ENCODE measurements at places on chromosomes 1 and 21.

GRCh38 chr21:35232545-35233176 is 183.6 kb upstream of the RUNX1 start:
- DNase-seq, result no peak

- DNase-seq, result no peak
These were observed 7.4 kb downstream of the S100A9 start for GRCh38 chr1:153364766-153365666.

GRCh38 chr1:58361134-58361533 is 185.4 kb downstream of the OMA1 start:
- no peak for DNase-seq

DNA sequence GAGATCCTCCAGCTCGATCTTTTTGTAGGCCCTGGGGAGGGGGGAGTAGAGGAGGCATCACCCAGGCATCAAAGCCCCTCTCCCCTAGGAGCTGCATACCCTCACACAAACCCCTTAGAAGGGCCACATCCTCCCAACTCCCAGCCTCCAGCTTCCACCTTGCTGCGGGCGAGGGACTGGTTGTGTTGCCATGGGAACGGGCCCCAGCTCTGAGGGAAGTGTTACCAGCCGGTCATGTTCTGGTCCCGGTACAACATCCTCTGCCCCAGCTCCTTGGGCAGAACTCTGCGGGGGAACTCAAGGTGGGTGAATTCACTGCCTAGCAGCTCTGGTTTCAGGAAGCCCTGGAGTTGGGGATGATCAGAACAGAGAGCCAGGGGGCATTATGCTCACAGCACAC is 4.1 kb downstream of the PPM1J start:
- DNase-seq, result no peak

GRCh38 chr1:24966724-24967346 is 36.8 kb upstream of the RUNX3 start:
- peak; percentile 92 for DNase-seq

- DNase-seq, result no peak
These were observed 697.6 kb upstream of the CXADR start for GRCh38 chr21:16815243-16815642.

DNA sequence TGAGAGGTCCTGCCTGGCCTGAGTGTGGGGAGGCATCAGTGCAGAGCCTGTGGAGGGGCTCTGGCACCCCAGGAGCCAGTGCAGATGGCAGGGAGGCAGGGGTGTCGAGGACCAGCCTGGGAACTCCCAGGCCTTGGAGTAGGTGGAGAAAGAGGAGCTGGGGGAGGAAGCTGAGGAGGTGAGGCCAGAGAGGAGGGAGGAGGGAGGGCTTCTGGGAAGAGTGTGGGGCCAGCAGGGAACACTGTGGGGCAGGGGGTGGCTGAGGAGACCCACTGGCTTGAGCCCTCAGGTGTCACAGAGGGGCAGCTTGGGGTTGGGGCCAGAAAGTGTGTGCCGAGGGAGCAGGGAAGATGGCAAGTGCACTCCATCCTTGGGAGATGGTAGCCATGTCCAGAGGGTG is 3.8 kb downstream of the COQ8A start:
- DNase-seq, result no peak

- DNase-seq, result peak; percentile 75
These were observed 93.5 kb upstream of the ACTL8 start for GRCh38 chr1:17661546-17662157.

DNA sequence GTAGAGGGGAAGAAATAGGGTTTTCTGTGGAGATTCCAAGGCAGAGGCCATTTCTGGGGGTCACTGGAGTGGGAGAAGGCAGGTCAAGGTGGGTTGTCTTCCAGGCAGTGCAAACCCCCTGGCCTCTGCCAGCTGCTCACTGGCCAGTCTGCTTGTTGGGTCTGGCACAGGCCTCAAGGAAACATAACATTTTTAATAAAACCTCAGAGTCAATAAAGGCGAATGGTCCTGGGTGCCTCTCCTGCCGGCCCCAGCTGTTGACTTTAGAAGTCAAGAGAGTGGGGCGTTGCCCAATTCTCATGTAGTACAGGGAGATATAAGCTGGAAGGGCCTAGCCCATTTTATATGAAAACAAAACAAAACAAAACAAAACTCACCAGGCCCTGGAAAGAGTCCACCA is 36.6 kb downstream of the RUNX3 start:
- no peak for DNase-seq

DNA sequence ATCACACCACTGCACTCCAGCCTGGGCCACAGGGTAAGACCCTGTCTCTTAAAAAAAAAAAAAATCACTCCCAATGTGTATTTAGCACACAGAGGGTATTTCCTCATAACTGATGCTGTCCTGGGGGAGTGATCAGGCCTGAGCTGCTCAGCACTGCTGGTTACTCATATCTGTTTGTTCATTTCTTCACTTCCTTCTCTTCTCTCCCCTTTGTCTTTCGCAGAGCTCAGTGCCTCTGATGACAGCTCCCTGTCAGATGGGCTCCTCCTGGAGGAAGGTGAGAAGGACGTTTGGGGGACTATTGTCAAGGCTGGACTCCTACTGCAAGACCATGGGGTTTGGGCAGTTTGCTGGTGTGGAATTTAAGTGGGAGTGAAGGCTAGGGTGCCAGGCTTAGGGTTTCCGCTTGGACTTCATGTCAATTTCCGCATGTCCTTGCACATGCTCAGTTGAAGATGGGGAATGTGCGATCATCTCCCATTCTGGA is 13.0 kb downstream of the INAVA start:
- no peak for DNase-seq

DNA sequence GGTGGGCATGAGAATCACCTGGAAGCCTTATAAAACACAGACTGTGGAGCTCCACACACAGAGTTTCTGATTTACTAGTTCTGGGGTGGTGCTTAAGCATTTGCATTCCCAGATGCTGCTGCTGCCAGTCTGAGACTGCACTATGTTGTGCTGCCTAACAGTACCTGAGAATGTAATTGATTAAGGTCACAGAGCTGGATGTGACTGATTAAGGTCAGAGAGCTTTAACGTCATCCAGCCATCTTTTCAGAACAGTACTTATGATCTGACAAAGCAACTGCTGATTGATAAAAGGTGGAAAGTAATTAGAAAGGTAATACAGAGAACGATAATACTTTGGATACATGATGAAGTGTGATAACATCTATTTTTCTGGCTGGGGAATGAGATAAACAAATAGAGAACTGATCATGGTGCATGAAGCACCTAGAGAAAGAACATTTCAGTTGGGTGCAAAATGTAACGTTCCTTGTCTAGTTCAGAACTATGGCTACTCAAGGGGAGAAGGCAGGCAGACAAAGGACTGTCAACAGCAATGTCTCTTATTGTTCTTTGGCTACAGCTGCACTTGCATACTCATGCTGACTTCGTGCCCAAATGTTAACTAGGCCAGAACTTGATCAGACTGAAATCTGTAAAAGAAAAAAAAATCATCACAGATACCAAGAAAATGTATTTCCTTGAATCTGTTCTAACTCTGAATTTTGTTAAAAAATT is 3.7 kb upstream of the UCK2 start:
- DNase-seq, result no peak

GRCh38 chr1:206809504-206810084 is 37.3 kb upstream of the IL10 start:
- DNase-seq, result no peak

DNA sequence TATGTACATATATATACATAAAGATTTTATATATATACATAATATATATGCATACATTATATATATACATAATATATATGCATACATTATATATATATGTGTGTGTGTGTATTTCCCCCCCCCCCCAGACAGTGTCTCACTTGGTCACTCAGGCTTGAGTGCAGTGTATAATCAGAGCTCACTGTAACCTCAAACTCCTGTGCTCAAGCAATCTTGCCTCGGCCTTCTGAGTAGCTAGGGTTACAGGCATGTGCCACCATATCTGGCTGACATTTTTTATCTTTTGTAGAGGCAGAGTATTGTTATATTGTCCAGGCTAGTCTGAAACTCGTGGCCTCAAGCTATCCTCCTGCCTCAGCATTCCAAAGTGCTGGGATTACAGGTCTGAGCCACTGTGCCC is 9.0 kb upstream of the FUBP1 start:
- DNase-seq, result no peak

- no peak for DNase-seq
These were observed 22.6 kb upstream of the TRABD2B start for GRCh38 chr1:48019714-48020315.

DNA sequence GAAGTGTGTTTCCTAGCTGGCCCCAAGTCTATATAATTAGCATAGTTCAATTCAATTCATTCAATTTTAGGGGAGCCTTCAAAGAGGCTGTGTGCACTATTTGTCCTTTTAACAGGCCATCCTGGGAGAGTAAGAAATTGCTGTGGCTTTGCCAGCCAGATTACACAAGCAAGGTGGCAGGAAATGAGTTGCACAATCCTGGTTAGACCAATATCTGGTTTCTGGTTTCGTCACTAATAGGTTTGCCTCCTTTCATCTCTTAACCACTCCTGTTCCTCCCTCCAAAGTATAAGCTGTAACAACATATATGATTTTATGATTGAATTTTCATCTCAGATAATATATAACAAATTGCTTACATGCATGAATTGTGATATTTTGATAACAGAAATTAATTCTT is 84.1 kb upstream of the NEGR1 start:
- DNase-seq, result no peak

GRCh38 chr1:201718346-201719202 is 110.4 kb upstream of the IPO9 start:
- no peak for DNase-seq

DNA sequence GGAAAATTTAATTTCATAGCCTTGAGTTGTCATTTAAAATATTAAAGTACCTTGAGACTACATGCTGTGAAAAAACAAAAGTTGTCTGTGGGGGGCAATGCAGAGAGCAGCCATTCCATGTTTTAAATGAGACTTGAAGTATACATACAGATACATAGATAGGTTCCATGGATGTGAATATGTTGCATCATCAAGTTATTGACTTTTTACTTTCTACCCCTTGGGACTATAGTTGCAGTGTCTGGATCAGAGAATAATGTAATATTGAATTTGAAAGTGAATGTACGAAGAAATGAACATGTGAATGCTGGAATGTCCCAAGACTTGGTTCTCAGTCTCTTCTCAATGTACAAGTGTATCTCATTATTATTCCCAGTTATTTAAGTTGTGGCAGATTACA is 751.0 kb downstream of the MRPL39 start:
- DNase-seq, result no peak

Measured in activated CD4-positive, alpha-beta T cell treated with anti-CD3 and anti-CD28 coated beads, Interleukin-2, amount 50 U/mL, for 48 hours (primary cell).